ENCODE measurements at places on chromosomes 5 and 9.

GRCh38 chr9:137273611-137274320 is 3.8 kb upstream of the TOR4A start:
- DNase-seq = no peak

GRCh38 chr5:39446231-39446630 is 21.5 kb upstream of the DAB2 start:
- DNase-seq = no peak

- no peak for DNase-seq
Measured at GRCh38 chr5:138366632-138367382, 14.3 kb downstream of the KDM3B start.

- no peak for DNase-seq
Measured at GRCh38 chr5:141313711-141314110, 6.9 kb downstream of the TAF7 start.

- no peak for DNase-seq
Measured at GRCh38 chr5:172729588-172729987, 41.4 kb downstream of the DUSP1 start.
